ENCODE measurements at places on chromosomes 12 and 14. TPM values are rescaled to one million over a fixed set of nuclear protein-coding genes. Genes with fewer than 3 reads are reported as not detected.

Gene KRT72
- total RNA-seq = not detected

Gene PKP2
- 428 TPM for total RNA-seq

Gene KRT3
- total RNA-seq = not detected

Gene ANO2
- 13.0 TPM for total RNA-seq

Gene TC2N
- 4.1 TPM for total RNA-seq

Gene OAS1
- total RNA-seq = 4.8 TPM

Gene NINJ2
- total RNA-seq = 4.6 TPM

Gene GPR84
- not detected for total RNA-seq

Gene HCAR3
- total RNA-seq = not detected

Gene UBE2N
- total RNA-seq = 86.3 TPM

Gene ACOT6
- not detected for total RNA-seq

Gene ADAM20
- 0.27 TPM for total RNA-seq

Gene C3AR1
- total RNA-seq = 5.5 TPM

Gene FGFR1OP2
- 33.9 TPM for total RNA-seq

Gene EIF2S3B
- total RNA-seq = 0.22 TPM

Gene ENDOU
- total RNA-seq = 0.49 TPM

Gene AMDHD1
- 0.47 TPM for total RNA-seq

Gene GSC
- total RNA-seq = 0.66 TPM

Gene RNF212B
- total RNA-seq = not detected

Gene BATF
- 0.93 TPM for total RNA-seq

Gene CCDC175
- total RNA-seq = not detected

Gene TAS2R9
- not detected for total RNA-seq
